ENCODE measurements at places on chromosomes 16 and 17. TPM values are rescaled to one million over a fixed set of nuclear protein-coding genes. Genes with fewer than 3 reads are reported as not detected.

Gene HP
- polyA plus RNA-seq, result not detected

DNA sequence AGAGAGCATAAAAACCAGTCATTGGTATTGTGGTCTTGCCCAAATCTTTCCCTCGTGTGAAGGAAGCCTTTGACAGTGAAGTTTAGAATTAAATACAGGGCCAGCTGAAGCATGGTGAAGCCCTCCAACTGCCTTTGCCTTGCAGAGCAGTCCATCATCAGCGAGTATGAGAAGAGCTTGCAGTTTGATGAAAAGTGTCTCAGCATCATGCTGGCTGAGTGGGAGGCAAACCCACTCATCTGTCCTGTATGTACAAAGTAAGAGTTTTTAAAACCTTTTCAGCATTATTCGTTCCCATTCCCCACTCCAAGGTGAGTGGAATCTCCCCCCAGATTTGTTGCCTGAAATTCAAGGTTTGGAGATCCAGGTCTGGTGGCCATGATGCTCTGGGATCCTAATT lies 5.8 kb downstream of the RPAIN start:
- no peak for DNase-seq

Gene GAS2L2
- polyA plus RNA-seq, result not detected

- peak; percentile 28 for DNase-seq
Observed at GRCh38 chr17:15946611-15947120, 1.7 kb downstream of the ADORA2B start.

DNA sequence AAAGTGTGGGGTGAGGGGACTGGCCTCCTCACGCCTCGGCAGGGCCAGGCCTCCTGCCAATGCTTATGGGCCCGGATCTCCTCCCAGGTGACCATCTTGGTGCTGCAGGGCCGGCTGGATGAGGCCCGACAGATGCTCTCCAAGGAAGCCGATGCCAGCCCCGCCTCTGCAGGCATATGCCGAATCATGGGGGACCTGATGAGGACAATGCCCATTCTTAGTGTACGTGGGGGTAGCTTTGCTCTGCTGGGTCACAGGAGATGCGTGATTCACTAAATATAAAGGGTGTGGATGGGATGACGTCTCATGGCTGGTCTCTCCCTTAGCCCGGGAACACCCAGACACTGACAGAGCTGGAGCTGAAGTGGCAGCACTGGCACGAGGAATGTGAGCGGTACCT lies 19.5 kb downstream of the NUP85 start:
- DNase-seq, result no peak

DNA sequence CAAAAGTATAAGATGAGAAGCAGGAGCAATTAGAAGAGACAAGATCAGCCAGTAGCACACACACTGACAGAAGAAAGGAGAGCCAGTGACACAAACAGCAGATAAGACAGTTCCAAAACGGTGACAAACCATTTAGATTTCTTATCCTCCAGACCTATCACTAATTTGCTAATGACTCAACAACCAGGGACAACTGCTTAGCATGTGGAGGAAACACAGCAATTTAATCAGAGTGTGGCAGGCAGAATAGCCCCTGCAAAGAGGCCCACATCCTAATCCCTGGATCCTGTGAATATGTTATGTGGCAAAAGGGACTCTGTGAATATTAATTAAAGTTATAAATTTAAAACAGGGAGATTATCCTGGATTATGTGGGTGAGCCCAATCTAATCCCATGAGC lies 81.1 kb downstream of the CACNG1 start:
- peak; percentile 32 for DNase-seq

GRCh38 chr17:77405867-77406732 lies 265.3 kb downstream of the SEC14L1 start:
- DNase-seq, result no peak

DNA sequence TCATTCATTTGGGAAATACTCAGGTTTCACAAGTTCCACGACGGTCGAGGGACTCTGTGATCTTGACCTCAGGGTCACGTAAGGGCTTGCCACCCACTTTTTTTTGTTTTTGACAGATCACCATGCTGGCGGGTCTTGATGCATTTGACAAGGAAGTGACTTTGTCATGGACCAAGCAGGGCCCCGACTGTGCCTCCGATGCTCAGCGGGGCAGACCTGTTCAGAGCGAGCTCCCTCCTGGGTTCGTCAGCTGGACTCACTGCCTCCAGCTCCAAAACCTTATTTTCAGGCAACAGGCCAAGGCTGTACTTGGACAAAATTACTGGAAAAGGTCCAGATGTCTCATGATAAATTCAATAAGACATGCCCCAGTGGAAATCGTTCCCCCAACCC lies 9.0 kb upstream of the CLEC18A start:
- no peak for DNase-seq

GRCh38 chr17:42387661-42388380 lies 421 bp downstream of the STAT3 start:
- DNase-seq, result peak; percentile 59

Gene RHOT2
- 70.0 TPM for polyA plus RNA-seq

- DNase-seq, result no peak
Observed at GRCh38 chr16:12082226-12082887, 105.8 kb downstream of the SNX29 start.

Gene CCT6B
- polyA plus RNA-seq, result 4.6 TPM

GRCh38 chr16:12416136-12416787 lies 387.4 kb downstream of the CPPED1 start:
- no peak for DNase-seq

GRCh38 chr17:49527927-49528651 lies 33.0 kb downstream of the NGFR start:
- DNase-seq, result no peak

DNA sequence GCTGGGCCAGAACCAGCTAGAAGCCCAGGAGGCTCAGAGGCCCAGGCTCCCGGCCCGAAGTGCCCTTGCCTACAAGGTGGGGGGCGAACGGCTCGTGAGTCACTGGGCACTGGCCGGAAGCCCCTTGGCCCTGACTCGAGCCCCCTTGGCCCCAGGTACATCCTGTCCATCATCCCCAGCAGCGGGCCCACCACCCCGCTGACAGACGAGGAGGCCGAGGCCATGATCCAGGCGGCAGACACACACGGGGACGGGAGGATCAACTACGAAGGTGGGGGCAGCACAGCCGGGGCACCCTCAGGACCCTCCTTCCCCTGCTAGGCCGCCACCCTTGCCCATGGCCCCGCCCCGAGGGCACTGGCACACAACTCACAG lies 15.8 kb upstream of the AATK start:
- DNase-seq, result no peak

- DNase-seq, result no peak
Observed at GRCh38 chr17:75350706-75351105, 54.8 kb downstream of the GRB2 start.

- no peak for DNase-seq
Observed at GRCh38 chr17:48213797-48214196, 106.2 kb downstream of the SNX11 start.
